Tracheal epithelial cell (primary cell): ENCODE measurements at places on chromosomes 13 and 19. TPM values are rescaled to one million over a fixed set of nuclear protein-coding genes. Genes with fewer than 3 reads are reported as not detected.

The ZNRF4 gene
- total RNA-seq: not detected in 2 replicates

The SLC10A2 gene
- not detected in 2 replicates for total RNA-seq

The HCN2 gene
- 0.21 and 0.24 TPM in 2 replicates for total RNA-seq

The GPC6 gene
- total RNA-seq: 4.0 and 16.6 TPM in 2 replicates

The FXYD1 gene
- not detected in 2 replicates for total RNA-seq

The TLE6 gene
- total RNA-seq: 1.2 TPM in 1 of 2 replicates, not detected in the other

The PODNL1 gene
- 0.21 and 0.72 TPM in 2 replicates for total RNA-seq

The CLEC4G gene
- total RNA-seq: not detected in 2 replicates
